ENCODE measurements at places on chromosomes 7 and 10. TPM values are rescaled to one million over a fixed set of nuclear protein-coding genes. Genes with fewer than 3 reads are reported as not detected.

Gene FOXP2
- total RNA-seq = not detected

Gene ST8SIA6
- 10.8 TPM for total RNA-seq

Gene ZNF12
- total RNA-seq = 27.0 TPM

Gene BTBD16
- total RNA-seq = not detected

Gene SLC29A3
- 4.8 TPM for total RNA-seq

Gene CYP2E1
- 0.37 TPM for total RNA-seq

Gene ZPBP
- total RNA-seq = not detected

Gene SEMA3E
- not detected for total RNA-seq

Gene TUBB8
- not detected for total RNA-seq

Gene PLA2G12B
- not detected for total RNA-seq

Gene GPC2
- total RNA-seq = 7.0 TPM

Gene AASS
- total RNA-seq = 3.1 TPM

Gene MYO3A
- not detected for total RNA-seq

Gene FBXO24
- total RNA-seq = not detected

Gene TSPAN33
- 4.5 TPM for total RNA-seq

Gene TRIL
- not detected for total RNA-seq

Gene SPAM1
- not detected for total RNA-seq

Gene INHBA
- total RNA-seq = not detected

Gene PARD3
- 0.79 TPM for total RNA-seq

Gene INA
- not detected for total RNA-seq

Gene ZNF736
- total RNA-seq = 20.9 TPM

Gene VSTM2A
- not detected for total RNA-seq

Gene SLC26A5
- total RNA-seq = not detected

Gene FEZF1
- not detected for total RNA-seq

Gene SVIL
- total RNA-seq = 12.3 TPM

Gene TWNK
- 3.4 TPM for total RNA-seq

Gene FZD8
- total RNA-seq = 0.12 TPM

Gene CAMK1D
- 25.3 TPM for total RNA-seq

Gene COL17A1
- total RNA-seq = not detected

Gene EVX1
- not detected for total RNA-seq

Gene ANKRD30A
- total RNA-seq = not detected

Gene MCM10
- 2.1 TPM for total RNA-seq

Gene FGL2
- 8.1 TPM for total RNA-seq

Data from CD4-positive, CD25-positive, alpha-beta regulatory T cell (primary cell).